DMS 273 treated with DMSO at 0.1 percent for 48 hours (cell line): ENCODE measurements at places on chromosomes 6 and 20.
A peak's percentile ranks its signal among the peaks of the same experiment; 100 is the strongest.

DNA sequence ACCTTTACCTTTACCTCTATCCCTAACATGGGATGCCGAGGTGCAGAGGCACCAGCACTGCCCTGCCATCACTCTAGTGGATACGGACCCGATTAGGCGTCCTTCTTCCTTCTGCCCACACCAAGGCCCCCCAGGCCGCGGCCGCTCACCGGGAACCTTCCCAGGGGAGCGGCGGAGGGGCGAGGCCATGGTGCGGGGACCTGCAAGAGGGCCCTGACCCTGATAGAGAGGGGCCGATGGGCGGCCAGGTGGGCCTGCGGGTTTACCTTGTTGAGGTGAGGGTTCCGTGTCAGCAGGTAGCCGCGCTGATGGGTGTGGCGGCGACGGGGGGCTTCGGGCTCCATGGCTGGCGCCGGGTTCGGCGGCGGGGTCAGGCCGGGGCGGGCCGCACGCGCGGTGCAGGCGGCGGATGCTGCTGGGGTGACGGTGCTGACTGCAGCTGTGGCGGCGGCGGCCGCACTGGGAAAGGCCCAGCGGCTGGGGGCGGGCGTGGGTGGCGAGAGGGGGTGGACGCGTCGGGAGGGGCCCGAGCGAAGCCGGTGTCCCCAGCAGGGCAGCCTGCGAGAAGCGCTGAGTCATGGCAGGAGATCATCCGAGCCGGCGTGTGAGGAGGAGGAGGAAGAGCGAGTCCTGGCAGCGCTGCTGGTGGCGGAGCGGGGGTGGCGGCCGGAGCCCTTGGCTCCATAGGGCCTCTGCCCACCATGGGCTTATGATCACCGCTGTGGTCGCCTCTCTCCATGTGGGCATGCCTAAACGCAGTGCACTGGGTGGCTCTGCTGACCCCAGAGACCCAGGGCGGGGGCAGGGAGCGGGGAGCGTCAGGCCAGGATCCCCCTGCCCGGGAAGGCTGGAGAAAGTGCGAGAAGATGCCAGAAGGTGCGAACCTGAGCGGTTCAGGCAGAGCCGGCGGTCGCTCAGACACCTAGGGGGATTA is at the start of gene ME1:
ME1 (minus strand) TSS at position 441 of the 934 bp plus-strand sequence; CDS start at position 344, 97 bp downstream.
- DNase-seq, result peak; percentile 46

- no peak for DNase-seq
Observed at GRCh38 chr20:59006864-59007664, at the start of gene CTSZ. CTSZ (minus strand) TSS chr20:59007254; CDS start chr20:59007128, 126 bp downstream.

- DNase-seq, result no peak
Observed at GRCh38 chr6:38482466-38482865, 157.3 kb downstream of the BTBD9 start.

GRCh38 chr20:52305858-52306257 is 114.3 kb upstream of the ZFP64 start:
- no peak for DNase-seq

- no peak for DNase-seq
Observed at GRCh38 chr6:154606860-154607259, 96.4 kb upstream of the CNKSR3 start.

- DNase-seq, result no peak
Observed at GRCh38 chr6:43948527-43949485, 178.4 kb downstream of the MRPL14 start.
